ENCODE measurements at places on chromosomes 11 and 22.

GRCh38 chr11:9711454-9712307, 47.8 kb downstream of the SWAP70 start:
- no peak for DNase-seq

DNA sequence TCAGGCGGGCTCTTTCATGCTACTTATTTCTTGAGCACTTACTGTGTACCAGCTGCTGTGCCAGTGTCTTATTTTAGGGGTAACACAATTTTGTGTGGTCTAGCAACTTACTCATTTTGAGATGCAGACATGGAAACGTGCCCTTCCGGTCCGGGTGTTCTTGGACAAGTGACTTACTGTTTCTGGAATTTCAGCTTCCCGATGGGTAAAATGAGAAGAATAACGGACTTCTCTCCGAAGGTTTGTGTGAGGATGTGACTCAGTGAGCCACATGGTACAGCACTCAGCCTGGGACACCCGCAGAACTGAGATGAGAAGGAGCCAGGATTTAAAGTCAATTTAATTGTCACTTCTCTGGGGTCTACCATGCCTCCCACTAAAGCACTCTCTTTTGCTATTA, 114.5 kb upstream of the SYT13 start:
- DNase-seq, result no peak

DNA sequence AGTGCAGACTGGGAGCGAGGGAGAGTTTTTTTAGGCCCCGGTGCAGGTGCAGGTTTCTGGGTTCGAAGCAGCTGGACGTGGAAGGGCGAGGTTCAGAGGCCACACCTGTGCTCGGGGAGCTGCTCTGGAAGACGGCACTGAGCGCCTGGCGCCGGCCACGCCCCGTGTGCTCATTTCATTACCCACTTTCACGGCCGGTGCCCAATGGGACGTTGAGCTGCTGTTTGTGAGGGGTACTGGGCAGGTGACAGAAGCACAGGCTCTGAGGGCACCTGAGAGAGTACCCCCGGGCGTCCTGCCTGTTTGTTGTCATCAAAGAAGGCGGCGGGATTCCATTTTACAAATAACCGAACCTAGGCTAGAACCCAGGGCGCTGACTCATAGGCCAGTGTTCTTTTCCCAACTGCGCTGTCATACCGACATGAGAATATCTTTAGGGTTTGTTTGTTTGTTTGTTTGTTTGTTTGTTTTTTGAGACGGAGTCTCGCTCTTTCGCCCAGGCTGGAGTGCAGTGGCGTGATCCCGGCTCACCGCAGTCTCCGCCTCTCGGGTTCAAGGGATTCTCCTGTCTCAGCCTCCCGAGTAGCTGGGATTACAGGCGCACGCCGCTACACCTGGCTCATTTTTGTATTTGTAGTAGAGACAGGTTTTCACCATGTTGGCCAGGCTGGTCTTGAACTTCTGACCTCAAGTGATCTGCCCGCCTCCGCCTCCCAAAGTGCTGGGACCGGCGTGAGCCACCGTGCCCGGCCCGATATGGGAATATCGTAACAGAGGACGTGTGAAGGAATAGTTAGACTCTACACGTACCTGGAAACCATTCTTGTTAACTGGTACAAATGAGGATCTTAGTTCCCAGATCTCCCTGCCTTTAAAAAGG, 16.6 kb upstream of the SPTBN2 start:
- DNase-seq, result no peak

DNA sequence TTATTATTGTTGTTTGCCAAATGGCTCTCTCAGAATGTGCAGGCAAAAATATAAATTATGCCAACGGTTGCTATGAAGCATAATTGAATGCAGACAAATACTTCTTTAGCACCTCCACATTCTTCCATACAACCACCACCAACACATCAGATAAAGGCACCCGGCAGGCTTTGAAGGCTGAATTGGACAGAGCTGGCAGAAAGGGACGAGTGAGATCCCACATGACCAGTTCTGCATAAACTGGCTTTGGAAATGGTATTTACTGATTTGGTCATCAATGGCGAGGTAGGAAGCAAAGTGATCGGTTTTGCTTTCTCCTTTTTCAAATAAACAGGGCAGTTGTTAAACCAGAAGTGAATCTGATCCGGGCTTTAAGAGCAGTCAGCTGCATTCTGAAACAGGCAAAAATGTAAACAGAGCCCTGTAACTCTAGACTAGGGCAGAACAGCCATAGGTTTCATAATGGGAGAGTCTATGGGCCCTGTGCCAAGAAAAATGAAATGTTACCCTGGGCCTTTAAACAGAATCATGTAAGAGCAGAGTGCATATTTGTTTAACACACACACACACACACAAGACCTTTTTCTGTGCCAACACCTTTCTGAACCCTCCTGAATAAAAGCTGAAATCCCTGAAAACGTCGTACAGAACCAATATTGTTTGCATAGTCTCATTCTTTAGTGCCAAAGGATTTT, 97.7 kb downstream of the MPPED2 start:
- DNase-seq, result no peak

GRCh38 chr11:70071996-70072395, 6.1 kb upstream of the ANO1 start:
- DNase-seq, result no peak

Data from activated naive CD4-positive, alpha-beta T cell (primary cell).